ENCODE measurements at places on chromosomes 6 and 20. TPM values are rescaled to one million over a fixed set of nuclear protein-coding genes. Genes with fewer than 3 reads are reported as not detected.
A peak's percentile ranks its signal among the peaks of the same experiment; 100 is the strongest.

DNA sequence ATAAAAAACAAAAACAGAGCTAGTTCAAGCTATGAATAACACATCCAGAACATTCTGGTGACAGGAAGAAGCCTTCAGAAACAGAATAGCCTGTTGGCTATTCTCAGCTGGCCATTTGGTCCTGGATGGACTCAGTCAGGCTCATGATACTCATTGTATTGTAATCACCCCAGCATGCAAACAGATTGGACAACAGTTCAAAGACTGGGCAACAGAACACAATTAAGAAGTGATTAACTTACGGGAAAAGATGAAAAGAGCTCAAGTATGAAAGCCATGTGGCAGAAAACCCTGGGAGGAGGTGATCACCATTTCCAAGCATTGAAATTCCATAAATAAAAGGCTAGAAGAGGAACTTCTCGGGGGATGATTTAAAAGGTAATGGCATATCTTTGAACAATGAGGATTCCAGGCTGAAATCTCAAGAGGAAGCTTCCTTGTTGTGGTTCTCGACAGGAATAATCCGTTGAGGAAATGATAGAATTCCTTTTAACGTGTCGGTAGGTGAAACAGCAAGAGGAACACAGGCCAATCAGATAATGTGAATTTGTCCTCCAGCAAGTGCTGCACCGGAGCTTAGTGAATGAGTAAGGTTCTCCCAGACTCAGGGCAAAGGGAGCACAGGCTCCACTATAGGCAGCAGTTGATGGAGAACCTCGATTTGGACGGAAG is 172.4 kb downstream of the BCAS1 start:
- no peak for DNase-seq

DNA sequence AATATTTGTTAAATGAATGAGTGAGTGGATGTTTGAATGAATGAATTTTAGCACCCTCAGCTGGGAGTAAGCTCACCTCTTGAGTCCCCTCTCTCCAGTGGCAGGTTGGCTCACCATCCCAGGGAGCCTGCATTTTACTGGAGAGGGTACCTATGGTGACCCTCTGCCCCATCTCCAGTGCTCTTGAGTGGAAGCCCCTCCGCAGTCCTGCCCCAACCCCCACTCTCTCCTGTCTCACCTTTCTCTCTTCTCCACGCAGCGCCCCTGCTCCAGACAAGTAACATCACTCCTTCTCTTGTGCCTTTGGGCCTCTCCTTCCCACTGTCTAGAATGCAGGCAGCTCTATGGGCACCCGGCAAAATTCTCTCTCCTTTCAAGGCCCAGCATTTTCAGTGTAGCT is 11.3 kb downstream of the TGM3 start:
- DNase-seq: no peak

GRCh38 chr6:56751604-56752003 is 108.9 kb upstream of the DST start:
- DNase-seq: no peak

- no peak for DNase-seq
These were observed 3.2 kb downstream of the POLR1C start for GRCh38 chr6:43520097-43520496.

DNA sequence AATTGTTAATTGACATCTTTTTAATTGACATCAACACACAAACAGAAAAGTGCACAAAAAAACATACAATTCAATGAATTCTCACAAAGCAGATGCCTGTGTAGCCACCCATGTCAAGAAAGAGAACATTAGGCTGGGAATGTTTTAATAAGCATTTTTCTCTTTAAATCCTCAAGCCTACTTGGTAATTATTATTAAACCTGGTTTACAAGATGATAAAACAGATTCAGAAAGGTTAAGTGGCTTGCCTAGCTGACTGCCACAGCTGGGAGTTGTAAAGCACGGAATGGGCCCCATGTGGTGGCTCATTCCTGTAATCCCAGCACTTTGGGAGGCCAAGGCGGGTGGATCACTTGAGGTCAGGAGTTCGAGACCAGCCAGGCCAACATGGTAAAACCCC is 90.0 kb upstream of the AKAP12 start:
- DNase-seq: no peak

Gene RBPJL
- total RNA-seq: not detected

DNA sequence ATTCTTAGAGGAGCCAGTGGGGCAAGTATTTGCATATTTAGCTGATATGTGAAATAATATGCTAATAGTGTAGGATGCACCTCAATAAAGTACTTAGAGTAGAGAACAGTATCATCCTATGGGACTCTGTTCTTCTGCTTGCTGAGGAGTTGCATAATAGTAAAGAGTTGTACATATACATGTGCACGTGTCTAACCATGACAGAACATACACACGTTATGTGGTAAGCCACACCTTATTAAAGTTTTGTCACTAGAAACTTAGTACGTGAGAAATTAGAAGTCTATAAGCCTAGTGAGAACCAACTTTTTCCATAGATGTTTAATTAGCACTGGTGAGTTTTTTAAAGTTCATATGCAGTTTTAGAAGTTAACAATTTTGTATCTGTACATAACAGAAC is 80.7 kb downstream of the L3MBTL3 start:
- no peak for DNase-seq

- DNase-seq: no peak
These were observed 200.3 kb downstream of the RNGTT start for GRCh38 chr6:88763160-88763559.

GRCh38 chr6:151242420-151242861 is 2.7 kb downstream of the AKAP12 start:
- no peak for DNase-seq

DNA sequence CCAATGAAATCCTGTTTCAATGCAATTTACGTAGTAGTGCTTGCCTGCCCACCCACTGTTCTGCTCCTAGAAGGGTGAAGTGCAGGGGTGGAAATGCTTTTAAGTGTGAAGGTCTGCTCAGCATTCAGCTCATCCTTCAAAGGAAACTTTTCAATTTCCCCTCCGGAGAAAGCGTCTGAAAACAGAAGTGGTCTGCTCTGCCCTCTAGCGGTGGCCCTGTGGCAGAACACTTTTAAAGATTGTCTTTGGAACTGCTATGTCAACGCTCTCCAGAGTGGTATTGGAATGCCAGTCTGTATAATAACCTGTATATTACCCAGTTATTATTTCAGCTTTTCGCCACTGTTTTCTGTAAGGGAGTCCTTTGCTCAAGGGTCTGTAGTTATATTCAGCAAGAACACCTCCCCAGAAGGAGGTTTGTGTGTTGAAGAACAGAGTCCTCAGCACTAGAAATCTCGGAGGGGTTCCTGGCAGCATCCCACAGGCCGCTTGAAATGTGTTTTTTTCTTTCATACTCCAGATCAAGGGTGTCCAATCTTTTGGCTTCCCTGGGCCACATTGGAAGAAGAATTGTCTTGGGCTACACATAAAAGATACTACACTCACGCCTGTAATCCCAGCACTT is 63.1 kb upstream of the KLHL31 start:
- DNase-seq: peak; percentile 60

GRCh38 chr20:50270034-50270395 is 79.4 kb downstream of the CEBPB start:
- no peak for DNase-seq

Gene SIRPG
- not detected for total RNA-seq

Gene FABP7
- total RNA-seq: 266 TPM

- DNase-seq: no peak
These were observed 63.7 kb downstream of the SH3BGRL2 start for GRCh38 chr6:79694623-79695343.

DNA sequence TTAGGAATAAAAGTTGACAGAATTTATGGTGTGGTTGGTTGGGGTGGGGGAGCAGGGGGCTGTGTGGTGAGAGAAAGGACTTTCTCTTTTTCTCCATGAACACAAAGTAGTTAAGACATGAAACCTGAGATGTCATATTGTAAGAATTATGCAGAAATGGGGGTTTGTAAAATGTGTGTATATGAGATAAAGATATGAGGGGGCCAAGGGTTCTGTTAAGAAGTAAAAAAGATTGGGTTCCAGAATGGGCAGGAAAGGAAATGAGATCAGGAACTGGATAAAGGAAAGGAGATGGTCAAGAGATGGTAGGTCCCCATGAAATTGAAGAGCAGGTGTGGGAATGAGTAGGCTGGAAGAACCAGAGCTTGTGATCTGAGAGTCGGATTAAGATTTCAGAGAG is 9.7 kb downstream of the RNF146 start:
- DNase-seq: no peak

GRCh38 chr6:3151691-3152090 is 5.7 kb downstream of the TUBB2A start:
- no peak for DNase-seq

GRCh38 chr6:110876806-110877564 is 2.4 kb downstream of the AMD1 start:
- DNase-seq: no peak

DNA sequence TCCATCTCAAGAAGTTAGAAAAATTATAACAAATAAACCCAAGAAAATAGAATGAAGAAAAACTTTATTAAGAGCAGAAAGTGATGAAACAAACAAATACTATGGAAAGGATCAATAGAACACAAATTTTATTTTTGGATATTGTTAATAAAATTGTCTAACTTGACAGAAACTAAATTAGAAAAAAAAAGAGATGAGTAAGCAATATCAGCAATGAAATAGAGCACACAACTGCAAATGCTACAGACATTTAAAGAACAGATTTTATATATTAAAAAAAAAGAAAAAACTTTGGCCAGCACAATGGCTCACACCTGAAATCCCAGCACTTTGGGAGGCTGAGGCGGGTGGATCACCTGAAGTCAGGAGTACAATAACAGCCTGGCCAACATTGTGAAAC is 628.0 kb downstream of the EPHA7 start:
- no peak for DNase-seq

DNA sequence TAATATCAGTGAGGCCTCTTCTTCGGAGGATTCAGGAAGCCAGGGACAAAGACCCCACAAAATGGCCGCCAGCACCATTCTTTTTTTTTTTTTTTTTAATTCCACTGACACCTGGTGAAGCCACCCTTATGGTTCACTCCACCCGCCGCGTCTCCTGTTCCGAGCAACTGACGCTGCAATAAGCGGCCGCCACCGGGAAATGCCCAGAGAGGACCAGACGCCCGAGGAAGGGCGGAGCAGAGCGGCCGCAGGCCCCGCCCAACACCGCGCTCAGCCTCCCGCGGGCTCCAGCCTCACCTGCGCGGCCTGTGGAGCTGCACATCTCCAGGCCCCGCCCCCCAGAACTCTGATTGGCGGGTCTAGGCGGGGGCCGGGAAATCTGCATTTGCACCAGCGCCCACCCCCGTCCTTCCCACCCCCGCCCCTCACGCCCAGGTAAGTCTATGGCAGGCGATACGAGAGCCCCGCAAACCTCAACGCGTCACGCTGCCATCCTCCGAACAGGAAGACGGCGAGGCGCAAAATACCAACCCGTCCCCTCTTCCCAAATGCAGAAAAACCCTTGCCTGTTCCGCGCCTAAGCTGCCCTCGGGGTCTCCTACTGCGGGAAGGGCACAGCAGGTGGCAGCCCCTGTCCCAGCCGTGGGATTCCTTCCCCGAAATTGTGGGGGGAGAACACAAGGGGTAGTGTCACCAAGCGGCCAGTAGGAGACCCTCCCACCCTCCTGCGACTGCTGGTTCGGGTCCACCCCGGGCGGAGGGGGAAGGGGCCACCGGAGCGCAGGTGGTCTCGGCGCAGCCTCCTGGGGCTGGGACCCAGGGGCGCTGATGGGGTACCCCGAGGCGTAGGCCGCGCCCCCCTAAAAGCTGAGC is 960 bp downstream of the ATP9A start:
- DNase-seq: peak; percentile 95

Gene TINAG
- not detected for total RNA-seq

Gene C20orf202
- 0.18 TPM for total RNA-seq

DNA sequence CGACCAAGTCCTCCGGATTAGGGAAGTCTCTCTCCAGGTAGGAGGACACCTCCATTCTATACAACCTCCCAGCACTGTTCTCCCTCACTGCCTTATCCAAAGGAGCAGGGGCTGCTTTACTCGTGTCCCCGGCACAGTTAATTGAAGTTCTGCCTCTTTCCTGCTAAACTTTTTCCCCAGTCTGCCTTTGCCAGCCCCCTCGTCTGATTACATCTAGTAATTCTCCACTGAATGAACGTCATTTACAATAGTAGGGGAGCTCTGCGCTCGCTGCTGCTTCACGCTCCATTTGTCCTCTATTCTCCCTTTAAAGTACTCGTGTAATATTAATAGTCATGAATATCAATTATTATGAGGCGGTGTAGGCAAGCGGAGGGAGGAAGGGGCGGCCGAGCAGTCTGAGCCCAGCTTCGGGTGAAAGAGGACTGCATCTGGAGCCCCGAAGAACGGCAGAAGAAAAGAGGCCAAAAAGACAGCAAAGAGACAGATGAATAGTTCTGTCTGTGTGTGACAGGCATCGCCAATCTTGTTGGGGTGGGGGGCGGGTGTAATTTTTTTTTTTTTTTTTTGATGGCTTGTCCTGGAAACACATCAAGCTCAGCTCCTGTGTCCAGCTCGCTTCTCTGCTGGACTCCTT is 2.9 kb downstream of the TFAP2B start:
- DNase-seq: no peak

Gene RAB32
- total RNA-seq: 3.4 TPM

Gene OTOR
- not detected for total RNA-seq

- no peak for DNase-seq
These were observed 472.9 kb upstream of the ZNF337 start for GRCh38 chr20:26169506-26169905.

GRCh38 chr20:50504231-50504823 is 5.9 kb upstream of the PTPN1 start:
- DNase-seq: no peak

Gene ADGB
- total RNA-seq: 0.36 TPM

DNA sequence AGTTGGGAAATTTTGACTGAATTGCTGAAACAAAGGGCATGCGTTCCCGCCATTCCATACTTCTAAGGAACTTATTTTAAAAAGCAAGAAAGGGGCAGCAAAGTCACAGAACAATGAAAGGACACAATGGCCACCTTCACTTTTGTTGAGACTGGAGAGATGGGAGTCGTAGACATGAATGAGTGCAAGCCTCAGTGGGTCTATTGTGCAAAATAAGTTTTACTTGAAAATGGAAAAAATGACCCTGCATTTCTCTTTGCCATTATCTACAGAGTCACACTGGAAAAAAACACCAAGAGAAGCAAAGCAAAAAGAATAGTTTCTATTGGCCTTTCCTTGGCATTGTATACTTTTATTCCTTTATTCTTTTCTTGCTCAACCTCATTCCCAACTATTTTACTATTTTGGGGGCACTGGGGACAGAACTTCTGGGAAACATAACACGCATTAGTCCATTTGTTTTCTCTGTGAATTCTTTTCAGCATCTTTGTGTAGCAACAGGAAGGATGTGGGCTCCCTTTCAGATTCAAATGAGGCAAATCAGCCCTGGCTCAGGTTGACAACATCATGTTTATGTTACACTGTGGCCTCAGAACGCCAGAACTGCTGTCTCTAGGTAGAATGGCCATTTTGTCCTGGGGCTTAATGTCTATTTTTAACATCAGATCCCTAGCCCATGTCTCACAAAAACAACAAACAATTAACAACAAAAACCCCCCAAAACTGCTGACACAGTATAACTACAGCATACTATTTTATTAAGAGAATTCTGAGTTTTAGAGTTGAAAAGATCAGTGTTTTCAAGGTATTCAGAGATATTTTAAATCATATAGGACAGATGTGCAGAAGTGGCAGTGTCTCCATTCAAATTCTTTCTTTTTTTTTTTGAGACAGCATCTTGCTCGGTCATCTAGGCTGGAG is 122.2 kb downstream of the FYN start:
- DNase-seq: no peak

Gene DEFB114
- not detected for total RNA-seq
